ENCODE measurements at places on chromosomes 3 and 15.

GRCh38 chr3:161137260-161137659 is 32.1 kb upstream of the B3GALNT1 start:
- DNase-seq = no peak

GRCh38 chr3:126656371-126657134 is 1.6 kb upstream of the TXNRD3 start:
- no peak for DNase-seq

DNA sequence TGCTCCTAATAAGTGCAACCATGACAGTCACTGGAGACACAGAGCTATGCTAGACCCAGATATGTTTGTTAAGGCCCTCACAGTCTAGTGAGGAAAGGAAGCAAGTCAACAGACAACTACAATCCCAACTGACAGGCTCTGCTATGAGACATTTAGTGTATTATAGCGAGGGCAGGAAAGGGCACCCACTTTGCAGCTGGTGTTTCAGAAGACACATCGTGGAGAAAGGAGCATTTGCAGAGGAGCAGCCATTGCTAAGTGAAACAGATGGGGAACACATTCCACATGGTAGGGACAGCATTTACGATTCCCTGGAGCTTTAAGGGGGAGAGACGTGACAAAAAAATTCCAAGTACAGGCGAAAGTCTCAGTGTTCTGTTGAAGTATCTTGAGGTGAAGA is 685.6 kb downstream of the AGBL1 start:
- DNase-seq = no peak

DNA sequence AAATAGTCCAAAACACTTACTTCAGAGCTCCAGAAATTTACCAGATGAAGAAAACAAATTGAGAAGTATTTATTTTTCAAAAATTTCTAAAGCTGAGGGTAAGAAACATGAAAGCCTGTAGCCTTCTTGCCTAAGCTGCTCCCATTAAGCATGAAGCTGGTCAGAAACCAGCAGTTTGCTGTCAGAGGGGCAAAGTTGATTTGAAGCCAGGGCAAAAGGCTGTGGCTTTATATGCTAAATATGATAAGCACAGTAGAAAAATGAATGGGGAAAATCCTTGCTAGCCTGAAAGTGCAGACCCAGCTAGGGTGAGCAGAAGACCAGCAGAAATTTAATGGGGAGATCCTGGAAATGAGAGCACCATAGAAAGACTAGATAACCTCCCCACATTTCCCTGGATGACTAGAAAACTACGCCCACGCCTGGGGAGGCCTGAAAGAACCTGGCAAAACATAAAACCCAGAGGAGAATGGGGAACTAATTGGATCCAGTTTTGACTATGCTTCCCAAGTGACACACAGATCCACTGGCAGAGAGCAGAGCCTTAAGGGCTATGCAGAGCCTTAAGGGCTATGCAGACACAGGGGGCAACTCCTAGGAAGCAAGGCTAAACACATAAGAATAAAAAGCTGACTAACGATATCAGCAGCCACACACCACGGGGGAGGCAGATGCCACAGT is 43.0 kb upstream of the HEG1 start:
- no peak for DNase-seq

DNA sequence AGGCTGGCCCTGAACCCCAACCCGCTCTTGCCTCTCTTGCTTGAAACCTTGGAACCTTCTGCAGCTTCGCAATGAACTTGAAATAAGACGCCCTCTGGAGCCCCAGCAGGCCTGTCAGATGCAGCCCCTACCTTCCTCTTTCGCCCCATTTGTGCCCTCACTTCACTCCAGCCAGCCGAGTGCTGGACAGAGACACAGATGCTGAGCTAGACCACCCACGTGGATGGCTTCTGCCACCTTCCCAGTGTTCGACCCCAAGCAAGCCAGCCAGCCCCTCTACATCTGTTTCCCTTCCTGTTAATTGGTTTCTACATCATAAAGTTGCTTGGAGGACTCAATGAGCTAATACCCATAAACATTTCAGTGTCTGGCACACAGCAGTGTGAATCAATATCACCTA is 23.8 kb upstream of the SNRPA1 start:
- no peak for DNase-seq

GRCh38 chr3:150261958-150262357 is 146.1 kb upstream of the TSC22D2 start:
- no peak for DNase-seq
